Left colon (tissue), 2 donors: ENCODE measurements at places on chromosomes 3 and 15.
A peak's percentile ranks its signal among the peaks of the same experiment; 100 is the strongest.

GRCh38 chr3:8838234-8838633 is 68.8 kb upstream of the OXTR start:
- no peak for DNase-seq

- no peak for DNase-seq
Measured at GRCh38 chr15:89123181-89123525, 34.9 kb downstream of the ABHD2 start.

GRCh38 chr3:161969867-161970266 is 473.3 kb downstream of the OTOL1 start:
- no peak for DNase-seq

- peak; percentile 30 for DNase-seq
Measured at GRCh38 chr3:8482960-8483665, 18.5 kb upstream of the LMCD1 start.

GRCh38 chr3:28576614-28577200 is 228.1 kb upstream of the AZI2 start:
- no peak for DNase-seq

- no peak for DNase-seq
Measured at GRCh38 chr3:123344175-123344906, 104.5 kb downstream of the ADCY5 start.

GRCh38 chr3:41267975-41268640 is 68.8 kb downstream of the CTNNB1 start:
- DNase-seq, result no peak

GRCh38 chr3:30075514-30075913 is 530.9 kb upstream of the TGFBR2 start:
- no peak for DNase-seq

DNA sequence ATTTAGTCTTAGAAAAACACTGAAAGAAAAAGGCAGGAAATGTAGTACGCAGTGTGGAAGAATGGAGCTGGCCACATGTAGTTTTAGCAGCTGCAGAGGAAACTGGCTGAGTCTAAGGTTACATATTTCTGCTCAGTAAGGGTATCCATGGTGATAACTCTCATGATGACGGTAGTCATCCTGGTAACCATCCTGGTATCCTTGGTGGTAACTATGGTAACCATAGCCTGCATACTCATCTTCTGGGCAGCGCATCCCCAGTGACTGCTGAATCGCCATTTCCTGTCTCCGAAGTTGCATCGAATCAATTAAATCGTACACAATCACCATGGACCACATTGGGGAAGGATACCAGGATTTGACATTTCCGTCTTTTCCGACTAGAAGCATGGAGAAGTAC is 35.7 kb downstream of the CCDC80 start:
- no peak for DNase-seq

DNA sequence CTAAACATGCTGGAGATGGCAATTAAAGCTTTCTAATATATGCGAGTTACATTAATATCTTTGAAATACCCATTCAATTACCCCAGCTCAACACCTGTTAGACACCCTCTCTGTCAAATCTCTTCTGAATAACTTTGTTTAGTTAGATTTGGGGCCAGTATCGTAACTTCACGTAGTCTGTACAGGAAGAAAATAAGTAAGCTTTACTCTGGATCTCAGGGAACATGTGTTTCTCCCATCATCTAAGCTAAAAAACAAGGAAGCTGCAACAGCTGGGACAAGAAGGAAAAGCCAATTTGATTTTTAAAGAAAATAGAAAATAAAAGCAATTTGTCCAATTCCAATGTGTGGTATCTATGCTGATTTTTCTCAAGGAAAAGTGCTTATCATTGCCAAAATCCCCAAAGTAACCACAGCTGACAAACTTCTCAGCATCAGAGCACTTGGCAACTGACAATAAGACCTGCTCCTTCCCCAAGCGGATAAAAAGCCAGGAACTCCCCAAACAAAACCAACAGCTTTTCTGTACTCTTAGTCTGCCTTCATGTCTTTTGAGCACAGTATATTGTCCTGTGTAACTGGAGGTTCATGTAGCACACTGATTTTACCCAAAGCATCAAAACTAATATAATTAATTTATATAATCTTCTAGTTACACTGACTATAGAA is 279.1 kb downstream of the ZBTB20 start:
- no peak for DNase-seq

DNA sequence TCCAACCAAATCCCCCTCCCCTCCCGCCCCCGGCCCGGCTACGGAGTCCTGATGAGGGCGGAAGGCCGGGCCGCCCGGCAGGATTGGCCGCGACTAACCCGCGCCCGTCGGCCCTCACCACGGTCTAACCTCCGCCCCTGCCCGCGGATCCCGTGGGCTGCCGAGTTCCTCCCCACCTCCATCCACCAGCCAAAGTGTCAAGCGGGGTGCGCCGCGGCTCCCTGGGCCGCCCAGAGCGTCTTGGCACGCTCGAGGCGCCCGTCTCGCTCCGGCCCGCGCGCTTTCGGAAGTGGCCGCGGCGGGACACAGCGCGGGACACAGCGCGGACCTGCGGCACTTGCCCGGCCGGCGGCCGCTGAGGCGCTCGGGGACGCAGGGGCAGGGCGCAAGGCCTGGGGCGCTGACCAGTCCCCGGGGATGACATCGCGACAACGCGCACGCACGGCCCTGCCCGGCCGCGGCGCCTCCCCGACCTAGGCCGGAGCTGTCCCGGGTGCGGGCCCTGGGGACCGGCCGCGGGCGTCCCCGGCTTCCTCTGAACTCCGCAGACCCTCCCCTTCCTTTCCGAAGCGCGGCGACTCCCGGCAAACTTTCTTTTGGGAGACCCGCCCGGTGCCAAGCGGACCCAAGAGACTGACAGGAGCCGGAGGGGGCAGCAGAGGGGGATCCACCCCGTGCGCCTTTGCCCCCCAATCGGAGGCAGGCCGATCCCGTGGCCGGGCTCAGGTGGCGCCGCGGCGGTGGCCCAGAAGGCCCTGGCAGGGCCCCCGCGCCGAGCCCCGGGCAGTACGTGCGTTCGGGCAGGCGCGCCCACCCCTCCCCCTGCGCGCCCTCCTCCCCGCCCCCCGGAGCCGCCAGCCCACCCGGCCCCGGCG is 112.8 kb upstream of the ICE2 start:
- DNase-seq, result peak; percentile 34

DNA sequence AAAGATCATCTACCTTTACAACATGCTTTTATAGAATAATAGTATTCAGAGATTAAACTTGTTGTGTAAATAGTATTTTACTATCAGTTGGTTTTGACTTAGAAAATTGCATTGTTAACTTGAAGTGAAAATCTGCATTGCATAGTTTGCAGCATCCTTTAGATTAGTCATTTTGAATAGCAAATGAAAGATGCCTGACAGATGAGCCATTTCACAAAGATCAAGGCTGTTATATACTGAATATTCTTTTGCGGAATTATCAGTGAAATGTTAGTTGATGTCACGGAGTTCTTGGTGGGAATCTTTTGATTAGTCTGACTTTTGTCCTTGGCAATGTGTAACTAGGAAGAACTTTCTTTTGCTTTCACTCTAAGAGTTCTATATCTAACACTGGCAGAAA is 24.5 kb downstream of the RSRC1 start:
- DNase-seq, result no peak

DNA sequence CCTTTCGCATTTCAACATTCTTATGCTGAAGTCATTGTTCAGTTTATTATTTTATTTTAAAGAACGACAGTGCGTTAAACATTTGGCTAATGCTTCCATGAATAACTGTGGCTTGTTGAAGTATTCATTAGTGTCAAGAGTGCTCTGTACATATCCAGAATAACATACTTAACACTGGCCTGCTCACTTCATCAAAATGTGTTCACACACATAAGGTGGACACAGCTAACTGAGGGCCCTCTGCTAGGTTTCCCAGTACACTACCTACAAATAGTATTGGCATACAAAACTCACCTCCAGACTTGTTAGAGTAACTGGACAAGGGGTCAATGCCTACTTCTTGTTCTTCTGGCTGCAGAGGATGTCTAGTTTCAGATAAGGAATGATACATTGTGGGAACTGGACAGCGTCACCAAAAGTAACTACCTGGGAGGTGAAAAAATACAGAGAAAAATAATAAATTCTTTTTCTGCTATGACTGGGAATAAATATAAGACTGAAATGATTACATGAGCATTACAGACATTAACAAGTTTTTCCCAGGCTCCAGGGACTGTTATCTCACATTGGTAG is 234.2 kb downstream of the TBC1D5 start:
- DNase-seq, result no peak

- DNase-seq, result peak; percentile 66
Measured at GRCh38 chr3:99686955-99687612, 48.7 kb downstream of the COL8A1 start.

GRCh38 chr3:54793171-54793570 is 134.7 kb downstream of the LRTM1 start:
- DNase-seq, result no peak

DNA sequence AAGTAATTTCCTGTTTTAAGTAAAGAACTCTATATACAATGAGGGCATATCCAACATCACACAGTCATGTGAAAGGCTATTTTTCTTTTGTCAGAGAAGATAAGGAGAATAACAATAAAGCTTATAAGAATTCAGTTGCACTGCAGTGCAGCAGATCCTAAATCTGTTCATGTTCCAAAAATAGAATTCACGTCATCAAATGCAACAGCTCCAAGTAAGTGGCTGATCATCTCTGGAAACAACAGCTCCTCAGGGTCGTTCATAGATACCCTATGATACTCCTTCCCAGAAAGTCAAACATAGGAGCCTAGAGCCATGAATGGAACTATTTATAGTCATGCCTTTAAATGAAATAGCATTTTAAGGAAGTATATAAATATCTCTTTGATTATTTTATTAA is 100.2 kb downstream of the FMN1 start:
- no peak for DNase-seq

- no peak for DNase-seq
Measured at GRCh38 chr3:53800041-53800906, 45.9 kb downstream of the CHDH start.

DNA sequence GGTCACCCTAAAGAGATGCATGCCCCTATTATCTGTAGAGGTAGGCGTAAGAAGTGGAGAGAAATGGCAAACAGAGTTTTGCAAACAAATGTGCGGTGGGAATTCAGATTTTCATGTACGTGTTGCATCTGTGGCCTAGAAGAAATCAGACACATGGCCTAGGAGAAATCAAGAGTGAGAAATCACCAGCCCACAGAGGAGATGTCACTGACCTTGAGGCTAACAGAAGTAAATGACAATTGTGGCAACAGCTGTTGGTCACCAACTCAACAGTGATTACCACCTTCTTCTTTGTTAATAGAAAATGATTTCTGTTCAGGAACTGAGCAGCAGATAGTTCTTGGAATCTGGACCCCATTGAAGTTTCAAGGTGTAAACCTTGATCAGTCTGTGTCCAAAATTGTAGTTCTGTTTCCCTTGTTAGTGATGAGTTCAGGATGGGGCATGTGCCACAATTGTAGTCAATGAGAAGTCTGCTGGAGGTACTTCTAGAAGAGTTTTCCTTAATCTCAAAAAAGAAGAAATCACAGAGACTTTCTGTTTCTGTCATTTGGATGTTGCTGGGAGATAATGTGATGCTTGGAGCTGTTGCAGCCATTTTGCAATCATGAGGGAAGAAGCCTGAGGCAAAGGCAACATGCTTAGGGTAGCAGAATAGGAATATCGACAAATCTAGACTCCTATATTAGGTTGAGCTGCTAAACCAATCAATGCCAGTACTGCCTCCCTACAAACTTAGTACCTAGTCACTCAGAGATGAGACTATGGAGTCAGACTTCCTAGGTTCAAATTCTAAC is 34.3 kb upstream of the RFTN1 start:
- DNase-seq, result no peak

DNA sequence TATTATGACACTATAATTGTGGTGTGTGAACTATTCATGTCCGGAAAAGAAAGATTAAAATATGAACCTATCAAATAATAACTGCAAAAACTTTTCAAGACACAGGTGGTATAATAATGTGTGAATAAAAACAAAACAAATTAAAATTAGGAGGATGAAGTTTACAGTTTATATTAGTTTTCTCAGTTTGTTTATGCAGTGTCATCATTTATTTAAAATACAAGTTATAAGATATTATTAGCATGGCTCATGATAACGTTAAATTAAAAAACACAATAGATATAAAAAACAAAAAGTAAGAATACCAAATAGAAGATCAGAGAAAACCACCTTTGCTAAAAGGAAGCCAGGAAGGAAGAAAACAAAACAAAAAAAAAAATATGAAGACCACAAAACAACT is 963.8 kb upstream of the ALCAM start:
- DNase-seq, result no peak

DNA sequence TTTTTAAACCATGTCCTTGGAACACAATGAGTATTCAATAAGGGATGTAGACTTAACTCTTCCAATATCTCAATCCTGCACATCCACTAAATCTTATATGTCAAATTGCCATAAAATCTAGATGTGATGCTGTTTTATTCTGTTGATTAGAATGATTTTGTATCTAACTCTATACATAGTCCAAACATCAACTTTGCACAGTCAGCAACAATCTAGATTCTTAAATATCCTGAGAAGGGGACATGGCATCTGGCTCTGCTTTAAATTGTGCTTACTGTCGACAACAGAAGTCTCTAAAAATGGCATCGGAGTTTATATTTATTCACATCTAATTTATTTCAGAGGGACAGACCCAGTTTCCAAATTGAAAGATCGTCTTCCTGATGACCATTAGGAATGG is 276.2 kb downstream of the GAP43 start:
- DNase-seq, result no peak

DNA sequence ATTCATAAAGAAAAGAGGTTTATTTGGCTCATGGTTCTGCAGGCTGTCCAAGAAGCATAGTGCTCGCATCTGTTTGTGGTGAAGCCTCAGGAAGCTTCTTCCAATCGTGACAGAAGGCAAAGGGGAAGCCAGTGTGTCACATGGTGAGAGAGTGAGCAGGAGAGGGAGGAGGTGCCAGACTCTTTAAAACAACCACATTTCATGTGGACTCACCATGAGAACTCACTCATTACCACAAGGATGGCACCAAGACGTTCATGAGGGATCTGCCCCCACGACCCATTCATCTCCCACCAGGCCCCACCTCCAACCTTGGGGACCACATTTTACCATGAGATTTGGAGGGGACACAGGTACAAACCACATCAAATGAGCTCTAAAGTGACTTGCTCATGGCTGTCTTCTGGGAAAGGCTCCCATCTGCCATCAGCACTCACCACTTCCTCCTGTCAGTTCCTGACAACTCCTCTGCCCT is 327.3 kb upstream of the TLE3 start:
- DNase-seq, result no peak

- no peak for DNase-seq
Measured at GRCh38 chr15:47786371-47786770, 69.1 kb downstream of the SEMA6D start.

DNA sequence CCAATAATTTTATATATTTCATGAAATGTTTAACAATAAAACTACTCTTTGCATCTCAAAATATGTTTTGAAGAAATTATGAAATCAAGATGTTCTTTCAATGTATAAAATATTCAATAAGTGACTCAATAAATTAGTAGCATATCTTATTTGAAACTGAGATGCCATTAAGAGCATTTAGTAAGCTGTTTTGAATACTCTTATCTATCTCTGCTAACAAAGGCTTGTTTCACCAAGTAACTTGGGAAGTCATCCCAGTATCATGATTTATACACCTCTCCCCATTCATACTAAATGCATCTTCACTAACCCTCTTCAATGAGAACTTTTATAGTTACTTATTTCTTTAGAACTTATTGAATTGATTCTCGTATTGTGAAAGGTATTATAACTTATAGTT is 43.1 kb downstream of the TNIK start:
- DNase-seq, result no peak
